ENCODE measurements at places on chromosomes 1 and 21.

DNA sequence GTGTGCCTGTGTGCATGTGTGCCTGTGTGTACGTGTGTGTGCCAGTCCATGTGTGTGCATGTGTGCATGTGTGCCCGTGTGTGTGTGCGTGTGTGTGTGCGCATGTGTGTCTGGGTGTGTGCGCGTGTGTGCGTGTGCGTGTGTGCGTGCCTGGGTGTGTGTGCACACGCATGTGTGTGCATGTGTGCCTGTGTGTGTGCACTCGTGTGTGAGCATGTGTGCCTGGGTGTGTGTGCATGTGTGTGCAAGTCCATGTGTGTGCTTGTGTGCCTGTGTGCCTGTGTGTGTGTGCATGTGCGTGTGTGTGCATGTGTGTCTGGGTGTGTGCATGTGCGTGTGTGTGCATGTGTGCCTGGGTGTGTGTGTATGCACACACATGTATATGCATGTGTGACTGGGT is 28.7 kb upstream of the COL6A2 start:
- DNase-seq, result no peak

DNA sequence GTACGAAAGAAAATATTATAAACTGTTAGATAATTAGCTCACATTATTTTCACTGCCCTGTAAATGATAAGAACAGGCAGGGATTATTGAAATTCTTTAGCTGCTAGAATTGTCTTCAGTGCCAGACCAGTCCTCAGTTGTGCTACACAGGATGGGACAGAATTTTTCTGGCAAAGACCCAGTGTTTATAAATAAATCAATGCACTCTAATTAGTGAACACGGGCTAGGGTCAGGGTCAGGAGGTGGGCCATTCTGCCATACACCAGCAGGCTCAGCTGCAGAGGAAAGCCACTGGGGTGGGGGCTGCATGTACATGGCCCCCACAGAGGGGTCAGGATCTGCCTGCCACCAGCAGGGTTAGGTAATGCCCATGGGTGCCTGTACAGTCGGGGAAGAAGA is 6.4 kb downstream of the BCAR3 start:
- no peak for DNase-seq

DNA sequence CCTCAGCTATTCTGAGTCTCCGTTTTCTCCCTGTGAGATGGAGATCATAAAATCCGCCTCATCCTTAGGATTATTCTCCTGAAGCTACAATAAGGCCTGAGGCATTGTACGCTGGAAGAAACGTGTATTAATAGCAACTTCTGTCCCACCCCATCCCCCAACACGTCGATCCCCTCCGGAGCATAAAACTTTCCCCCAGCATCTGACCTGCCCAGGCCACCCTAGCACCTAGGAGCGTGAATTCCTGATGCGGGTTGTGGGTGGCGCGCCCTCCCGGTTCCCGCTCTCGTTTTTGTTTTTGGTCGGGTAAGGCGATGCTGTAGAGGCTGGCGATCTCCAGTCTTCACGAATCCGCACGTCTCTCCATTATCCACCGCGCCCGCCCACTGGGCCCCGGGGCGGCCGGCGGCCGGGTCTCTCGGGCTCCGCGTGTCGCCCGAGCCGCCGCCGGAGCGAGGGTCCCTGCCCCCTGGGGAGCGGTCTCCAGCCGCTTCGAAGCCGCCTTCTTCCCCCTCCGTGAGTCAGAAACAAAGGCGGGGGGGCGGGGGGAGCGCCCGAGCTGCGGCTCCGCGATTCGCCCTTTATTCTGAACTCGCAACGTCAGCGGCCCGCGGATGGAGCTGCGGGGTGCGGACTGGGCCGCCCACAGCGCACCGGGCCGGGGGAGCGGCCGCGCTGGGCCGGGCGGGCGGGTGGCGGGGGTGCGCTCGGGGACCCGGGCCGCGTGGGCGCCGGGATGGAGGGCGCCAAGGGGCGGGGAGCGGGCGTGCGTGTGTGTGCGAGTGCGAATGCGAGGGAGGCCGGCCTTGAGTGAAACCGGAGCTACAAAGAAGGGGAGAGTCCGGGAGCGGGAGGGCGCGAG is at the start of gene PLEKHO1:
Gene PLEKHO1 (plus strand): TSS at position 646 of the 862 bp plus-strand sequence. CDS start 342 bp downstream, outside the sequence.
- DNase-seq, result no peak

DNA sequence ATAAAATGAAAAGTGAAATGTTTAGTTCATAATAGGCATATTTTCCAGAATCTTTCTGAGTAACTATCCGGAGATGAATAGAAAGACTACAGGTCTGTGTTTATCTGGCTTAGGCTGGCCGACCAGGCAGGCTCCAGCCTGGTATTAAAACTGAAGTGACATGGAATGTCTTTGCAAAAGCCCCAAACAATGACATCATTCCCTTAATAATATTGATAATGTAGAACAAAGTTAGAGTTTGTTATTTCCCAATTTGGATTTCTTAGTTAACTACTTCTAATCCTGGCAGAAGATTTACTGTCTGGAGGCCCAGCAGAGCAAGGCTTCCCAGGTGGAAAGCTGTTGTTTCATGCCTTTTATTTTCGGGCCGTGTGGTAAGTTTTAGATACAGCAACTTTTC is 207.7 kb downstream of the GREM2 start:
- no peak for DNase-seq

DNA sequence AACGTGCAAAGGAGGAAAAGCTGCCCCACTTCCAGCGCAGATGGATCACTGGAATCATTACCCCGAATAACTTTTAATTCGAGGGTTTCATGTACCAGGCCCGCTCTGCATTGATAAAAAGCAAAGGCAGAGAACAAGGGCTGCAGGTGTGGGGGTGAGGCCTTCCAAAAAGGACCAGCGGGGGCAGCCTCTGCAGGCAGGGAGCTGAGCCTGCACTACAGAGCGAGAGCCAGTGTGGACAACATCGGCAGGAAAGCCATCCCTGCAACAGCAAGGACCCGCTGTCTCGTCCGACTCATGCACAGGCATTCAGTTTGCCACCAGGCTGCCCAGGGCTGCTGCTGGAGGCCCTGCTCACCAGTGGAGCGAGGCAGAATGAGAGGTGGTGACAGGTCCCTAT is 27.1 kb upstream of the AJAP1 start:
- no peak for DNase-seq

DNA sequence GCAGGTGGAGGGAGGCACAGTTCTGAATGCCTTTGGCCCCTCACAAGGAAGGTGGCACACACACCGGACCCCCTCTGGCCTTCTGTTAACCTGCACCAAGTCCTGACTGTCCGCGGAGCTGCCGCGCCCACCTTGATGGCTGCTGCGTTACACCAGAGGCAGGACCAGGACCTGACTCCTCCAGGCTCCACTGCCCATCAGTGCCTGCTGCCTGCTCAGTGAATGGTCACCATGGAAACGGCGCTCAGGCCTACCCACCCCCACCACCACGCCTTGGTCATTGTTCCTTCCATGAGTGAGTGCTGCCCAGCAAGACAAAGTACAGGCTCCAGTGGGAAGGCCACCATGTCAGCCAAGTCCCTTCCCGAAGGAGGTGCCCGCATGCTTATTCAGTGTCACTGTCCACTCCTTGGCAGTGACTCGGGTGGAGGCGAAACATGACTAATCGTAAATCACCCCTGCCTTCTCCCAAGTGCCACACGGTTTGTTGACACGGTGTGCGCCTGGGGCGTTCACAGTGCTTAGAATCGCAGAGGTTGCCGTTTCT is 57.3 kb downstream of the SLC37A1 start:
- no peak for DNase-seq

DNA sequence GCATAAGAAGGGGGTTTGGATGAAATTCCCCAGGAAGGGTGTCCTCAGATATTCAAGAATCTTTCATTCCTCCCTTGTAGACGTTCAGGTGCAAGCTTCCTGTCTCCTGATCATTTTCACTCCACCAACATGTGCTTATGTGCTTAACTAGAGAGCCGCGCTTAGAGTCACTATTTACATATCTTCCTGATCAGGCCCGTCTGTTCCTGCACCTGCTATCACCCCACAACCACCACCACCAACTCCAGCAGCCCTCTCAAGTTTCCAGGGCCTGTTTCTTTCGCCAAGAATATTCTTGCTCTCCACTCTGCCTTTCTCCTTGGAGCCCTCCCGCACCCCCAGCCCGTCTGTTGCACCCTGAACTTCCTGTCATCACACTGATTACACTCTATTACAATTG is 113.4 kb downstream of the SPSB1 start:
- DNase-seq, result no peak

GRCh38 chr1:29688471-29689365 is 452.4 kb downstream of the PTPRU start:
- DNase-seq, result no peak

GRCh38 chr1:172582889-172583288 is 49.9 kb downstream of the SUCO start:
- no peak for DNase-seq

DNA sequence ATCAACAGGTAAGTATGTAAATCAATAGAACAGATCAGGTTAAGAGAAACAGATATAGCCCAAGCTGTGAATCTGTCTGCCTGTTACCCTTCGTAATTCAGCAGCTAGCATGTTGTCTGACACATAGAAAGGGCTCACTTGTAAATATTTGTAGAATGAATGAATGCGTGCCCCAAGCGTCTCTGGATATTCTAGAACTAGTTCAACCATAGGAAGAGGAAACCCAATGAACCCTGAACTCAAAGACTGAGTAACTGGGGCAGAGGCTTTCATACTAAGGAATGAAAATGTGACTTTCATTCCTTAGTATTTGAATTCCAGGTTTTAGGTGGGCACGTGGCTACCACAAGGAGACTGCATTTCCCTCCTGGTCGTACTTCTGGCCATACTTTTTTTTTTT is 60.1 kb upstream of the SMYD2 start:
- no peak for DNase-seq

- DNase-seq, result no peak
These were observed 1.2 kb downstream of the CD160 start for GRCh38 chr1:145720556-145720877.

- DNase-seq, result no peak
These were observed 34.7 kb downstream of the LRP8 start for GRCh38 chr1:53293123-53293522.

DNA sequence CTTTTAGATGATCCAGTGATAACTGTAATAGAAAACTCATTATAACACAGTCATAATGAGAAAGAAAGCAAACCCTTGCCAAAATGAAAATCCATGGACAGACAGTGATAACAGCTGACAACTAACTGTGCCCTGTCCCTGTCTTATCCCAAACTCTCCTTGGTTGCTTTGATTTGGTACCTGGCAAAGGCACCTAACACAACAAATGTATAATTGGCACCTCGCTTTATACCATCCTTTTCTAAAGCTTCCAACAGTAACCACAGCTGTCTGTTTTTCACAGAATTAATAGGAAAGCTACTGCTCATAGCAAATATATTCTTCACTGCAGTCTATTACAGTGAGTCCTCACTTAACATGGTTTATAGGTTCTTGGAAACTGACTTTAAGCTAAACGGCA is 118.4 kb upstream of the KRTAP19-8 start:
- DNase-seq, result no peak

DNA sequence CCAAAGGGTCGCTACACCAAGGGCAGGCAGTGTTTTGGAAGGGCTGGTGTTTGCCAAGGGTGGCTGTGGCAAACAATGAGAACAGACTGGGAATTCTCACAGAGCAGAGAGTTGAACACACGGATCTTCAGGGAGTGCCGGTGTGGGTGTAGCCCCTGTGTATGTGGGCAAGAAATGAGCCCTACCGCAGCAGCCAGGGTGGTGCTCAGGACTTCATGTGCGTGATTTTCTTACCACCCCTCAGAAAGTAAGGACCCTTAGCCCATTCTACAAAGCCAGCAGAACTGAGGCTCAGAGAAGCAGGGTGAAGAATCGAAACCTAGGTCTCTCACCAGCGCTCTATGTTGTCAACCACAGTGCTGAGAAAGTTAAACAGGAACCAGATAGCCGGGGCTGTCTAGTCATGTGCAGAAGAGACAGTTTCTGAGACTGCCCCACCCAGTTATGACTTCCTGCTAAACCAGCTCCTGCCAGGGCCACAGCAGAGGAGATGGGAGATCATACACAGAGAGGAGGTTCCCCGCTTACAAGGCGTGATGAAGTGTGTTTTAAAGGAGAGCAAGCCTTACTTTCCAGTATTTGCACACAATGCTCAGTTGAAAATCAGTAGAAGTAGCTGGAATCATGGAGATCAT is 21.9 kb upstream of the MORC3 start:
- peak; percentile 7 for DNase-seq

- DNase-seq, result no peak
These were observed 172.4 kb downstream of the NEGR1 start for GRCh38 chr1:72109916-72110315.

DNA sequence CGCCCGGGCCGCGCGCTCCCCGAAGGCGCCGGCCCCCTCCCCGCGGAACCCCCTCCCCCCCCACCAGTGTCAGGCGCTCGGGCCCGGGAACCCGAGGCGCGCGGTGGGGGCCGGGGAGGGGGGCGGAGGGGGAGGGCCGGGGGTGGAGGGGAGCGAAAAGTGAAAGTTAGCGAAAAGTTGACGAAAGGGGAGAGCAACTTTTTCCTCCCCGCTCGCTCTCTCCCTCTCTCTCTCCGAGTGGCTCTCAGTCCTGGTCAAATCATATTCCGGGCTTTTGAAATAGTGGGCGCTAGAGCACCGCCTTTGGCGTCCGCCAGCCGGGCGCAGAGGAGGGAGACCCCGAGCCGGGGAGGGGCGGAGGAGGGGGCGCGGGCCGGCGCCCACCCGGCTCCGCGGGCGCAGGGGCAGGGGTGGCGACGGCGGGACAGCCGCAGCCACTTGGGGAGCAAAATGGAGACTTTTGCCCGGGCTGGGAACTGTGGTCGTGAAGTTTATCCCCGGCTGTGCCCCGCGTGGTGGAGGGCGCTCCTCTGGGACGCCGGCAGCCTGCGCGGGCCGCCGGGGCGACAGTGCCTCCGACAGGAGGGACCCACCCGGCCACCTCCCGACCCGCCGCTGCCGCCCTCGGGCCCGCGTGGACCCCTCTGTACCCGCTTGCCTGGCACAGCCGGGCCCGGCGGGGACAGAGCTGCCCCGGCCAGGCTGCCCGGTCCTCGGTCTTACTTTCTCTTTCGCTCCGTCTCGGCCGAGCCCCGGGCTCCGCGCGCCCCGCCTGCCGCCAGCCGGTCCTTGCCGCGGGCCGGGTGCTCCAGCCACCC is 697 bp downstream of the PRDM16 start:
- no peak for DNase-seq

All from HFF-Myc (cell line).